ENCODE measurements at places on chromosomes 13 and 19.

DNA sequence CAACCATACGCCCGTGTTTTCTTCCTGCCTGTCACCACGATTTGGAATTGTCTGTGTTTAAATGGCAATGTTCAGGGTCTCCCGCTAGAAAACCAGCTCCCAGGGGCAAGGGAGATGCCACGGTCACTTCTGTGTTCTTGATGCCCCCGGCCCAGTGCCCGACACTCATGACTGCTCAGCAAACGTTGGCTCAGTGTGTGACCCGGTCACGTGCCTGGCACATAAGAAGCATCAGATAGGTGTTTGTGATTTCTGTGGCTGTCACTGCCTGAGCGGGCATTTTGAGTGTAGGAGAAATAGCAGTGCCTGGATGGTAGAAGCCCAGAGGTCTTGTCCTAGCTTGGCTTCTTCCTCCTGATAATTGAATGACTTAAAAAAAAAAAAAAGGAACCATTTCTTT lies 15.5 kb downstream of the HDGFL2 start:
- DNase-seq, result no peak

DNA sequence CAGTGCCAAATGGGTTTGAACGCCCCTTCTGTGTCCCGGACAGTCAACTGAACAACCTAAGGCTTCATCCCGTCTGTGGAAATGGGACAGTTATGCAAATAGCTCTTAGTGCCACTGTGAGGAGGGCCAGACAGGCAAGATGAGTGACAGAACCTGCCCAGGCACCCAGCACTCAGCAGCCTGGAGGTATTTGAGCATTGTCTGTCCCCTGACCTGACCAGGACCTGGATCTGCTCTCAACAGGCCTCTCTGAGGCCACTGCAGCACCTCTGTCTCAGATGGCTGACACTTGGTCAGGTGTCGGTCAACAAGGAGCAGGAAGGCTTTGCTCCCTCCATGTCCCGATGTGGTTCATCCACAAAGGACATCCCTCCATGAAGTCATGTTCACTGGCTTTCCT lies 67.9 kb downstream of the CCDC70 start:
- DNase-seq, result no peak

DNA sequence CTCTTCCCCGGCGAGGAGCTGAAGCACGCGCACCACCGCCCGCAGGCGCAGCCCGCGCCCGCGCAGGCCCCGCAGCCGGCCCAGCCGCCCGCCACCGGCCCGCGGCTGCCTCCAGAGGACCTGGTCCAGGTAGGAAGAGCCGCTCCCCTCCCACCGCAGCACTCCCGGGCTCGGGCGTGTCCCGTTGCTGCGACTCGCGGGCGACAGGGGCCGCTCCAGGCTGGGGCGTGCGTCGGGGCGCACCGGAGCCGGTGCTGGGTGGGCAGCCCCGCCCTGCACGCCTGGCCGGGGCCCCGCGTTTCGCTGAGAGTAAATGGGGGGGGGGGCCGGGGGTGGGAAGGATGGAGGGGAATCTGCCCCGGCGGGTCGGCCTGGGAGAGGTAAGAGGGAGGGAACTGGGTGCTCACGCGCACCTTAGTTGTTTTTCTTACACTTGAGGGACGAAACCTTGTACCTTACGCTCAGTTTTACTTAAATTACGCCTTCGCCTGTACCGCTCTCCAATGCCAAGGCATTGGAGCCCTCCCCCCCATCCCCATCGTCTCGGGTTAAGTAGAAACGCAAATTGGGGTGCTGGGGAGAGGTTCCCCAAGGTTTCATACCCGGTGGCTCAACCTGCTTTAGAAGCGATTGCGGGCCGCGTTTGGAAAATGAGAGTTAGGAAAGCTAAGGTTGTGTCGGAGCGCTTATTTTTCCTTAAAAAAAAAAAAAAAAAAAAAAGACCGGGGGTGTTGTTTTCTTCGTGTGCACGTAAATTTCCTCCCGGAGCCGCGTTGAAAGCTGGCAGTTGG lies 850 bp downstream of the KLF5 start:
- DNase-seq, result peak; percentile 61

DNA sequence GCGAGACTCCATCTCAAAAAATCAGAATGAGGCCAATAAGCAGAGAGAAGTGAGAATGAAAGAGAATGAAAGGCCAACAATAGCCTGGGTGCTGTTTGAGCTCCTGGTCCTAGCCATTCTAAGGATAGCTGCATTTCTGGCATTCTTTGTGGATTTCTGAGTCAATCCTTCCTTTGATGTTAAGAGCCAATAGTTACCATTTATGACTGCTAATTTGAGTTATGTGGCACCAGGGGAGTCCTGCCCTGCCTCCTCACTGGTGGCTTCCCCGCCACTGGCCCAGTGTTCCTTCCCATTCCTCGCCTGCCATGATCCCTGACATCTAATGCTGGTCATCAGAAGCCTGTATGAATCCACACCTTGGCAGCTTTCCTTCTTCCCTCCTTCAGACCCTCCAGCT lies 991.2 kb downstream of the UQCRFS1 start:
- no peak for DNase-seq

DNA sequence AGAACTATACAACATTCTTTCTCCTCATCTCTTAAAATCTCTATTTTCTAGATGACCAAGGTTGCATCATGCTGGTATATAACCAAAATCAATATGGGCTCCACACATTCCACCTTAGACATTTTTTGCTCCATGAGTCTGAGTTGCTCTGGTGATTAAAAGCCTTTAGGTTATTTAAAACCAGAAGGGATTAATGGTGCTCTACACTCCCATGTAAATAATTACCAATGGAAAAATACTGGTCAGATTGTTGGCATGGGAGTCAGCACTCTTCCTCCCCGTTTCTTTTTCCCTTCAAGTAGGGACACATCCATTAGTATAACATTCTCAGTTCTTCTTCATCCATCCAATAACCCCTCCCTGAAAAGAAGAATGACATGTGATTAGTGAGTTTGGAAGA lies 747.7 kb downstream of the PCDH17 start:
- DNase-seq, result no peak

- DNase-seq, result no peak
These were observed 12.3 kb downstream of the POMP start for GRCh38 chr13:28671126-28671792.

DNA sequence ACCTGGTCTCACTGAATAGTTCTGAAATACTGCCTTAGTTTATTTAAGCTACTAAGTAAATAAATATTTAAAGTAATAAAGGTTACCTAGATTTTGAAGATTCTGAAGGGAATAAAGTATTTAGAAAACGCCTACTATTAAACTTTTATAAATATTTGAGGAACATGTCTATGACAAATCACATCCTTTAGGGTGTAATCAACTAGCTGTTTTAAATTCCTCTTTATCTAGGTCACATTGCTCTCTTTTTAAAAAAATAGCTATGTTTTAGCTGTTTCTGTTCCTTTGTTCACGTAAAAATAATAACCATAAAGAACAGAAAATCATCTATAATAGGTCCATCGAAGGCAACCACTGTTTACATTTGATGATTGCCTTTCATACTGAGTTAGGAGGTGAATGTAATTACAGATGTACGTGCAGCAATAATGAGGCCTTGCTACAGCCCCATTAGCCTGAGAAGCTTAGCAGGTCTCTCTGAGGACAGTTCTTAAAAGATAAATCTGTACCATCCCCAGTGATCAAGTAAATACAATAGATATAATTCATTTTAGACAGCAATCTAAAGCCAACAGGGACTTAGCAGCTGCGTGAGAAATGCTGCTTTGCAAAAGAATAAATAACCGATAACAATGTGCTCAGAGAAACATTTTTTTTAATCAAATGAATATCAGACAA lies 449.5 kb downstream of the LIG4 start:
- DNase-seq, result no peak

DNA sequence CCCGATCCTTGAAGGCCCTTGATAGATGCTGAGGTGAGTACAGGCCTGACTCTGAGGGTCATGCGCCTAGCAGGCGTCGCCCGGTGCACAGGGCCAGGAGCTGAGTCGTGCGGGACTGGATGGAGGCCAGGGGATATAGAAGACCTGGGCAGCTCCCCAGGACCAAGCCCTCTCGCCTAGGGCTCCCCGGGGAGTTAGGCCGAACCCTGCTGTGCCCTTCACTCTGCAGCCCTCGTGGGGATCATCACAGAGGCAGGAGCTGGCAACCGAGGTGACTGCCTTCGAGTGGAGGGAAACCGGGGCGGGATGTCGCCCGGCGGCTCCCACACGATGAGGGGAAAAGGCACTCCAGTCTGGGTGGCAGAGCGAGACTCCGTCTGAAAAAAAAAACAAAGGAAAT lies 11.7 kb downstream of the CSNK1G2 start:
- DNase-seq, result no peak

DNA sequence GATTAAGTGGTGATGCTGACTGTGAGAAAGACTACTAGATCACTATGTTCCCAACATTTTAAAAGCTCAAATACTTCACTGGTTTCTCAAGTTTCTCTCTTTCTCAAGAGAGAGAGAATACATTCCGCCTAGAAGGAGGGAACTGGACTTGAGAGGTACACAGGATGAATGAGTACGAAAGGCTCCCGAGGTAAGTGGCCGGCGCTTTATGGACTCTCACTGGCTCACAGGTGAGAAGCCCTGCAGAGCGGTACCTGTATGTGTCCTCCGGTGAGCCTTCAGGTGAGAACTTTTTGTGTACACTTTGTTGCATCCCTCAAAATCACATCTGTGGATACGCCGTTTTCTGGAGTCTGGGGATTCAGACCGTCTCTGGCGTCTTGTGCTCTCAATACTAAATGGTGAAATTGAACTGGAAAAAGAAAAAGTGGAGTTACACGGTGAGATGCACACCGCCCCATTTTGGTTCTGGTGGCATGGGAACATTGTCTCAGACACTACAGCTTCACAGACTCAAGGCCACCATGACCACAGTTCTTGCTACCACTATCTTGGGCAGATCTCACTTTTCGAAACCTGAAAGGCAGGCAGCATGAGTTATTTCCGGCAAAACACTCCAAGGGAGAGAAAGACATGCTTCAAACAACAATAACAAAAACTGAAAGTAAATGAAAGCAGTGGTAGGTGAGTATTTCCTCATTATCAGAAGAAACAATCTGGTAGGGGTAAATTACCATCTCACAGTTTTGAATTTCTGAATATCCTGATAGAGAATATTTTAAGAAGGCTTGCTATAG lies 418.9 kb downstream of the KLF12 start:
- DNase-seq, result no peak

- no peak for DNase-seq
These were observed 31.4 kb downstream of the CCDC122 start for GRCh38 chr13:43848001-43848649.

DNA sequence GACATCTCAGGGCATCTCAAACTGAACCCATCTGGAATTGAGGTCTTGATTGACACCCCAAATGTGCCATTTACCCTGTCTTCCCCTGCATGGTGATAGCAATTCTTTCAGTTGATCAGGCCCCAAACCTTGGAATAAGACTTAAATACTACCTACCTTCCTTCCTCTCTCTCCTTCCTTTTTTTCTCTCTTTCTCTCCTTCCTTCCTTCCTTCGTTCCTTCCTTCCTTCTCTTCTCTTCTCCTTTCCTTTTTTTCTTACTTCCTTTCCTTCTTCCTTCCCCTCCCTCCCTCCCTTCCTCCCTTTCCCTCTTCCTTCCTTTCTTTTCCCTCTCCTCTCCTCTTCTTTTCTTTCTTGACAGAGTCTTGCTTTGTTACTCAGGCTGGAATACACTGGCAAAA lies 7.4 kb upstream of the GIPC1 start:
- no peak for DNase-seq

- no peak for DNase-seq
These were observed 44.9 kb downstream of the C13orf46 start for GRCh38 chr13:113928685-113929627.

DNA sequence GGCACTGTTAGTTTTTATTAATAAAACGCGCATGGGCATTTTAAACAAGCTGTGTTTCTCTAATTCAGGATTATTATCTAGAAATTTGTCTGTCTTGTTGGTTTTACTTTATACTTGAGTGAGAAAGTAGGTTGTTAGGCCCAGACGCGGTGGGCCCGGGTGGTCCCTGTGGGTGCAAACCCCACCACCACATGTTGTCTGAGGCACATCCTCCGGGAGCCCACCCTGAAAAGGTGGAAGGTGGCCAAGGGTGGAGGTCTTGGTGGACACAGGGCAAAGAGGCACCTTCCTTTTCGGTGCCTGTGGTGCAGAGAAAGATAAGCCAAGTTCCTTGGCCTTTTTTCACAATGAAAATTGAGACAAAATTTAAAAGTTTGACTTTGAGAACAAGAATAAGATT lies 16.6 kb downstream of the ATP4B start:
- DNase-seq, result no peak

GRCh38 chr13:20124303-20124702 lies 36.5 kb downstream of the GJA3 start:
- no peak for DNase-seq

GRCh38 chr19:29507081-29507860 lies 18.5 kb upstream of the VSTM2B start:
- DNase-seq, result no peak

DNA sequence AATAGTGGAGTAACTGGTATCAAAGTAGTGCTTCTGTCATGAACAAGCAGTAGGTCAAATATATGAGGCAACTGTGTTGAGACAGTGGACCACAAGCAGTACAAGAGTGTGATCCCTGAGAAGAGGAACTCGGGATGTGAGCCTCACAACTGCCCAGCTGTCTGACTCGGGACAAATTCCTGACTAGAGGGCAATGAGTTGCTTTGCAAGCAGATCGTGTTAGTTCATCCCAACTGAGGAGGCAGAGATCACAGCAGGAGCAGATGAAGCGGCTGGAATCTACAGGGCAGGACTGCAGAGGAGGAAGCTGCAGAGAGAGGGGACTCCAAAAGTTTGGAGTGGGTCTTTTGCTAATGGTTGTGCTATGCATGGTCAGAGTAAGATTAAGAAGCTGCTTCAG lies 741.1 kb downstream of the DIAPH3 start:
- no peak for DNase-seq

DNA sequence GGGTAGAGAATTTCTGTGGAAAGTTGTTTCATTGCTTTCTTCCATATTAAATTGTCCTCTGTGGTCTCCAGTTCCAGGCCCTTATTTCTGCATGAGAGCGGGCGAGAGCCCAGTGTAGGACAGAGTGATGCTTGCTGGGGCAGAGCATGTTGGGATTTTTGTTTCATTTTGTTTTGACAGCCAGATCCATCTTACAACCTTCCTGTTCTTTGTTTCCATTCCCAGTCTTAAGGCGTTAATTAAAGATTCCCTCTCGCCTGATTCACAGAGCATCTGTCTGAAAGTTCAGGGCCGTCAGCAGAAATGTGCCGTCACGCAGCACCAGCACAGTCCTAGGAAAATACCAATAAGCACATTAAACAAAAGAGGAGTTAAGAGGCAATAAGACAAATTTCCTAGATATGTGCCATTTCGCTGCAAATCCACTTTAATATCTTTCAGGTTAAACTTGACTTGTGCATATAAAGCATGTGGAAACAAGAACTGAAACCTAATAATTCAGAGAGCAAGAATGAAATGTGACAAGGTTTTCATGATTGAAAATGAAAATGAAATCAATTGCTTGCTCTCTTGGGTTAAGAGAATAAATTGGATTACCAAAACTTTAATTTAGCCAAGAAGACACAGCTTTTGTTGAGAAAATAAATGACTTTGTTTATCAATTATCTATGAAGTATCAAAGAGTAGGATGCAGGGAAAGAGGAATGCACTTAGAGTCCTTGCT lies 210.7 kb upstream of the SLC10A2 start:
- no peak for DNase-seq

GRCh38 chr13:91123456-91124127 lies 223.9 kb upstream of the MIR17HG start:
- no peak for DNase-seq

GRCh38 chr19:45098521-45099466 lies 5.8 kb downstream of the PPP1R37 start:
- no peak for DNase-seq

GRCh38 chr19:5339950-5340636 lies 519 bp downstream of the PTPRS start:
- DNase-seq, result no peak

All from liver (tissue), 10 donors.